Stimulated activated CD4-positive, alpha-beta T cell treated with anti-CD3 and anti-CD28 coated beads, Interleukin-15, amount 100 ng/mL, for 24 hours (primary cell): ENCODE measurements at places on chromosomes 2 and 18.
A peak's percentile ranks its signal among the peaks of the same experiment; 100 is the strongest.

GRCh38 chr2:9799011-9799596 lies 44.2 kb upstream of the TAF1B start:
- no peak for DNase-seq

GRCh38 chr2:132009874-132010521 lies 151.8 kb downstream of the ANKRD30BL start:
- DNase-seq: peak; percentile 1

DNA sequence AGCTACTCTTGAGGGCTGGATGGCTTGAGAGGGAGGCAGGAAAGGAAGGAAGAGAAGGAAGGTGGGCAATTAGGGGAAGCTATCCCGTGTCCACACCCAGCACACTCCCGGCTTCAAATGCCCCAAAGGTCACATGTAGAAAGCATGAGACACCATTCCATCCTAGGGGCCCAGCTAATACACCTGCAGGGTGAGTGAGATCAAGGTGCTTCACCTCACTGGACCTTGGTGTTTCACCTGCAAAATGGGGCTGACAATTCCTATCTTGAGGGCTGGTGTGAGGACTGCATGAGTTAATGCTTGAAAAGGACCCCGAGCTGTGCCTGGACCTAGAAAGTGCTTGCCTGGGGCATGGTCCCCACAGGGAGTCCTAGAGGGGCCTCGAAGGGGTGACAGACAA lies 50.8 kb upstream of the SMAD7 start:
- DNase-seq: no peak

DNA sequence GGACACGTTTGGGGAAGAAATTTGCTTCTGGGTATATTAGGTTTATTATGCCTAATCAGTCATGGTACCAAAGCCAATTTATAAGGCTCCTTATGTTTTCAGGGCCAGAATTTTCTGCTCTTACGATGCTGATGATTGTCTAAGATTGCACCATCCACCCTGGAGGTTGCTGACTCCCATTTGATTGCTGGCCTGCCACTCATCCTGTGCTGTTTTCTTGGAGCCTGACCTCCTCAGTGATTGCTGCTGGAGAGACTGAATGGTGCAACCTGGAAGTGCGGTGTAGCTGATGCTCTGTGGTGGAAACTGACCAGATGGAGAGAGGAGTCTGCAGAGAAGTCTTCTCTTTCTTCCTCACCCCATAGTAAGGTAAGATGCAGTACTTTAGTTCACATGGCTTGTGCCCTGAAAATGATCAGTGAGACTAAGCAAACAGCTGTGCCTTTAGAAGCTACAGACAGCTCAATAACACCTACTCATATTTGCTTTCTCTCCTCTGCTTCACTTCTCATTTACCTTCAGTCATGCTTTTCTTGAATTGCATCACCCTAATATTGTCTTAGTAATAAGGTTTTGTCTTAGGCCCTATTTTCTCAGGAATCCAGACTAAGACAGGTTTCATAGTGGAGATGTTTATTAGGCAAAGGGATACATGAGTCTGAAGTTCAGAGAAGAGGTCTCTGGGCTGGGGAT lies 17.4 kb downstream of the ZNF24 start:
- DNase-seq: no peak

GRCh38 chr2:28338046-28338817 lies 54.4 kb upstream of the FOSL2 start:
- DNase-seq: no peak

DNA sequence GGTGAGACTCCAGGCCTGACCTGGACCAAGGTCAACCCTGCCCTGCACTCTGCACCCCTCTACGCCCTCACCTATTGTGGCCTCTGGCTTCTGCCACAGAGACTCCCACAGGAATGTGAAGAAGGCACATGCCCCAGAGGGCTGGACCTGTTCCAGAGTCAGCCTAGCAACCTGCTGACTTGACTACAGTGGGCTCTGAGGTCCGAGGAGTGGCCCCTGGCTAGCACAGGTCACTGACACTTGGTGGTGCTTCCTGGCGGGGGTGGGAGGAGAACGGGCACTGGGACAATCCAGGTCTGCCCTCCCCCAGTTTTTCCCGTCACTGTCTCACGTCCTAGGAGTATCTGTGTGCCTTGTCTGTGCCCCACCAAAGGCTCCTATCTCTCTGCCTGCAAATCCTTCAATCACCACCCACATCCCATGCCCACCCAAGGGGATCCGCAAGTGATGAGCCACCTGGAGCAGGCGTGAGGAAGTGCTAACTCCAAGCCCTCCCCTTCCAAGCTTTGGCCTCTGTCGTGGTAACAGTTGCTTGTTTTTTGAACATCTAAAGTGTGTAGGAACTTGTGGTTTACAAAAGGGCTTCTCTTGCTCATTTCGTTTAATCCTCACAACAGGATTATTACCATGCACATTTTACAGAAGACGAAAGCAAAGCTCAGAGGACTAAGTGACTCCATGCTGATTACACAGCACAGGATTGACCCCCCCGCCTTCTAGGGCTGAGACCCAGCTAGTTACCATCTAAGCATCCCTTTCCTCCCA lies 86.2 kb downstream of the MCFD2 start:
- no peak for DNase-seq

- DNase-seq: no peak
Observed at GRCh38 chr2:127517465-127517864, 8.8 kb downstream of the IWS1 start.

DNA sequence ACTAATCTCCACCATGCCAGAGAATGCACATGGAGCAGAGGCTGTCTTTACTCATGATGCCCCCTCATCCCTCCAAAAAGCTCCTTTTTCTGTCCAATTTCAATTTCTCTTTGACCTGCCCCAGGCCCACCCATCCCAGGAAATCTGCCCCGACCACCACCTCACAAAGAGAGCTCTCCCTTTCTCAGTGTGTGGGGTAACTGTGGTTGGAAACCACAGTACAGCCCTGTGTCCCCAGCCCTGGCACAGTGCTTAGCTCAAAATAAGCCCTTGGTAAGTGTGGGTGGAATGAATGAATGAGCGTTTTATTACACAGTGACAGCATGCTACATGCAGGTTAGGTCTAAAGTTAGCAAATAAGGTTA lies 43.7 kb upstream of the CAB39 start:
- peak; percentile 33 for DNase-seq

- DNase-seq: no peak
Observed at GRCh38 chr18:12773369-12773768, 70.5 kb downstream of the PSMG2 start.

DNA sequence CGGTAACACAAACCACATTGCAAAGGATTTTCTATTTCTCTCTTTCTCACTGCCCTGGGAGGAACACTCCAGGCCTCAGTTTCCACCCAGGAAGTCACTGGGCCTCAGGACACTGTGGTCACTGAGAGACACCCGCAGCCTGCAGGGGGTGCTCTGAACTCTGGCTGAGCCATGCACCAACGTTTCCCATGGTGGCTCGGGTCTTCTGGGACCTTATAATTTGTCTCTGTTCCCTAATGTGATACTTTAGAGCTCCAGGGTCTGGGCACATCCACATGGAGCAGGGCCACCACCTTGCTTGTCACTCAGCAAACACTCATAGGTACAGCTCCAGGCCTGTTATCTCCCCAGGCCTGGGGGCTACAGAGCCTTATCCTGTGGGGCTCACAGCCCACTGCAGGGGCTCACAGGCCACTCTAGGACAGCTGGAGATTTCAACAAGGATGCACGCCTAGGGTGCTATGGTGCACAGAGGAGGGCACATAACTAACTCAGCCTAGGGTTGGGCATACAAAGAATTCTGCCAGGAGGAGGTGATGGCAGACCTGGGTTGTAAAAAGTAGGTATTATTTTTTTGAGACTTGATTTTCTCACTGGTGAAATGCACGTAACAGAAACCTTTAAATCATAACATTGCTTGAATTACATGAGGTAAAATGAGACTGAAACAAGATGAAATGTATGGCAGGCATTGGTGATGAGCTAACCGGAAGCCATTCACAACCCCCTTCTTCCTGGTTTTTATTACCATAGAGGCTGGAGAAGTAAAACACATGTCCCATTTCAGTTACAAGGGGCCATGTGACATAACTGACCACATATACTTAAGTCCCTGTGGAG lies 3.0 kb upstream of the HS1BP3 start:
- DNase-seq: no peak

- DNase-seq: no peak
Observed at GRCh38 chr18:950882-951495, 46.3 kb downstream of the ADCYAP1 start.

- no peak for DNase-seq
Observed at GRCh38 chr18:69588301-69588700, 187.6 kb downstream of the DOK6 start.

DNA sequence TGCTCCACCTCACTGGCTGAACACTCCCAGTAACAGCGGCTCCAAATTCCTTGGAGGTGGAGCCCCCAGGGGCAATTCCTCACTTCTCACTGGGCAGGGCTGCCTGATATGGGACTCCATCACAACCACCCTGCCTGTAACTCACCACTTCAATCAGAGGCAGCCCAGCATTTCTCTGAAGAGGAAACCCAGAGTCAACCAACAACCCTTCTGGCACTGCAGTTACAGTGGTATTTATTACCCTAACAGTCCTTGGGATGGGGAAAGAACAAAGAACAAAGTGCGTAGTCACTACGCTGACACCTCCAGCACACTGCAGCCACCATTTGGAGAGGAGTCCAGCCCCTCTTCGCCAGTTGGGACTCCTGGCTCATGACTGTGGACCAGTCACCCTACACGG lies 85.7 kb upstream of the GALNT13 start:
- no peak for DNase-seq

DNA sequence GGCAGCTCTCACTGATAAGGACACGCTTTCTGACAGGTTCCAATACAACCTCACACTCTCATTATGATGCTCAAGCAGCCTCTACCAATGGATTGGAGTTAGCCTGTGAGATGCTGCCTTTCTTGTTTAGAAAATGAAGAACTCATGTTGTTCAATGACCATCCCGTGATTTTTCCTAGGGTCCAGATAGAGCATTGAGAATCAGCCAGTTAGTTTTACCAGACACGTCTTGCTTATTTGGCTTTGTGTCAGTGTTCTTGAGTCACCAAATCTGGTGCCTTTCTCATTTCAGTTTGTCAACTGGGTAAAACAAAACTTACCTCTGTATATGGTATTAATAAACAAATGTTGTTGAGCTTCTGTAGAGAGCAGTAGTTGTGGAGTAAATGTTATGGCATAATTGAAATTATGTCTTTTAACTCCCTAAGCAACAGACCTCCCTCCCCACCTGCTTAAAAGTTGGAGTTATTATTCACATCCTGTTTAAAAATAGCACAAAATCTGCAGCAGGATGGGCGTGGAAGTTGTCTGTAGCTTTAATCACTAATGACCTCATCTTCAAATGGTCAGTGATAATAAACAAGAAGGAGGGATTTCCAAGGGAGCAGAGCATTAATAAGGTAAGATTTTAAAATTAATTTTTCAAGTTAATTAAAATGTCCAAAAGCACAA lies 167.3 kb downstream of the HRH4 start:
- no peak for DNase-seq

DNA sequence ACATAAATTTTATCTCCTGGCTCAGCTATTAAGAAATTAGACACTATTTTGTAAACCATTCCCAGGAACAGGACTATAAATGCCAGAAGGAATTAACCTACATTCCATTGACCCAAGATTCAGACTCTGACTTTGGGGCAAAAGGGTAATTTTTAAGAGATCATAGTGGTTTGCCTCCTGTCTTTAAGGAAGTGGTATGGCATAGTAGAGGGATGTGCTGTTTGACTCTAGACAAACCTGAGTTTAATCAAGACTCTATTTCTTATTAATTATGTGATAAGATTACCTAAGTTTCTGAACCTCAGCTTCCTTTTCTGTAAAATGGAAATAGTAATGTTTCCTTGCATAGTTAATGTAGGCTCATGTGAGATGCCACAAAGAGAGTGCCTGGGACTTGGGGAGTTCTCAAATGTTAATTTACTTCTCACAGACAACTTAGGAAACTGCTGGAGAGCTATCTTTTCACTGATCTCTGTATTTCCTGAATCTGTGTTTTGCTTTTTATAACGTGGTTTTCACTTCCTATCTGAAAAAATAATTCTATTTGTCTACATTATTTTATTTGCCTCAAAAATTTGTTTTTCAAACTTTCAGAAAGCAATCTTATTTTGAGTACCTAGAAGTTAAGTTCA lies 11.9 kb upstream of the SLC40A1 start:
- DNase-seq: no peak

DNA sequence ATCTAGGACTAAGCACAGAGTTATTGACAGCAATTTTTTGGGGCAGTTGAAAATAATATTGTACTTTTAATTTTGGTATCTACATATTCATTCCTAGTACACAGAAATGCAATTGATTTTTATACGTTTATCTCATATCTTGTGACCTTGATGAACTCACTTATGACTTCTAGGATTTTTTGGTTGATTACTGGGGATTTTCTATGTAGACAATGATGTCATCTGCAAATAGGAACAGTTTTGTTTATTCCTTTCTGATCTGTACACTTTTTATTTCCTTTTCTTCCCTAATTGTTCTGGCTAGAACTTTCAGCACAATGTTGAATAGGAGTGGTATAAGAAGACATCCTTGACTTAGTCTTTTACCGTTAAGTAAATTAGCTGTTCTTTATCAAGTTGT lies 143.5 kb upstream of the PGAP1 start:
- DNase-seq: no peak

DNA sequence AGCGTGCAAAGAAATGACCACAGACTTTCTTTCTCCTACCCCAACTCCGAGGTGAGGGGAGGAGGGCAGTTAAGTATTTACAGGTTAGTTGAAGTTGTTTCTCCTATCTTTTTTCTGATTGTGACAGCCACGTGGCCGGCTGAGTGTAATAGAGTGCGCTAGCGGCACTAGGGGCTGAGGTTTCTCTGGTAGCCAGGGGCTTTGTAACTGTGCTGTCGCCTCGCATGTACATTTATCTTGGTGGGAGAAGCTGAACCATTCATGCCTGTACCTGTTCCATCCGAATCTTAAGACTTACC lies 214.1 kb upstream of the STON1 start:
- DNase-seq: peak; percentile 61

GRCh38 chr2:68512326-68512725 lies 44.9 kb downstream of the APLF start:
- DNase-seq: no peak

GRCh38 chr18:23159344-23159743 lies 24.1 kb downstream of the CABLES1 start:
- DNase-seq: no peak

GRCh38 chr2:127185093-127185492 lies 35.0 kb downstream of the CYP27C1 start:
- DNase-seq: peak; percentile 37
